Spleen (tissue), 13 donors: ENCODE measurements at places on chromosomes 12 and 14.

DNA sequence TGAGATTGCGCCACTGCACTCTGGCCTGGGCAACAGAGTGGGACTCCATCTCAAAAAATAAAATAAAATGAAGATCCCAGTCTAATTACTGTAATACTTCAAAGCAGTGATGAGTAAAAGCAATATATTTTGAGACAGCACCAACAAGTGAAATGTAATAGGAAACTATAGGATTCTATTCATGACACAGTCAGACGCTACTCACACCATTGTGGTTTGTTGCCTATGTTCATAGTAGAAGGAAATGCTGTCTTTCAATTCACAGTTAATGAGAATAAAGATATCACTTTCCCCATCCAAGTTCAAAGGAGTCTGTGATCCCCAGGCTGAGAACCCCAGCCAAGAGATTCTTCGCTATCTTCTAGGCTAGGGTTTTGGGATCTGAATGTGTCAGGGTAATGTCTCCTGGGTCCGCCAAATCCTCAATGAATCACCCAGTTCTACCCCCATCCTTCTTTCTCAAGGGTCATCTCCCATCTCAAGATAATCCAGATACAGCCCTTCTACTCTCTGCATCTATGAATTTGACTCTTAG, 16.6 kb upstream of the DTX1 start:
- peak overlapping the region; percentile 68 for H3K27ac ChIP-seq
- no peak overlapping the region for H3K4me3 ChIP-seq
- H3K36me3 ChIP-seq: no peaks in the 10 kb centered on the region
- H3K27me3 ChIP-seq: no peaks in the 10 kb centered on the region

GRCh38 chr14:96806836-96807235, 9.7 kb downstream of the VRK1 start:
- no peak for DNase-seq
- H3K27ac ChIP-seq: peak overlapping the region; percentile 54
- H3K27me3 ChIP-seq: no peaks in the 10 kb centered on the region
- no peaks in the 10 kb centered on the region for H3K36me3 ChIP-seq
- no peak overlapping the region for H3K4me3 ChIP-seq

DNA sequence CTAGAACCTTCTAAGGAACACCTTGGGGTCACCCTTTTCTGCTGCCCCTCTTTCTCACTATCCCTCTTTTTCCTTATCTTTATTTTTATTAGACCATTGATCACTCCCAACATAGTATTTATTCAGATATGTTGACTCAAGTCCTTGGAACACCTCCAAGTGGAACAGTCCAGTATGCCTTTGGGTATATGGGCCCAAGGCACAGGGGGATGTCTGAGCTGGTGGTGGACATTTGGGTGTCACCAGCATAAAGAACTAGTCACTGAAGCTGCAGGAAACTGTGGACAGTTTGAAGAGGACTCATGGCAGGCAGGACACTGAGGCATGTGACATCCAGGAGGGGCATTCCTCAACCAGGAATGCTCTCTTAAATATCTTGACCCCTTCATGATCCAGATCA, 105.6 kb downstream of the VEZT start:
- H3K36me3 ChIP-seq: no peaks in the 10 kb centered on the region
- no peak for DNase-seq
- no peak overlapping the region for H3K27ac ChIP-seq
- H3K4me1 ChIP-seq: no peaks in the 10 kb centered on the region
- H3K4me3 ChIP-seq: no peak overlapping the region

- H3K27me3 ChIP-seq: no peaks in the 10 kb centered on the region
- no peaks in the 10 kb centered on the region for H3K36me3 ChIP-seq
- no peak for DNase-seq
These were observed 180.6 kb downstream of the SLC15A4 start for GRCh38 chr12:128643155-128643554.

- no peaks in the 10 kb centered on the region for H3K36me3 ChIP-seq
- no peak overlapping the region for H3K4me3 ChIP-seq
- H3K4me1 ChIP-seq: no peaks in the 10 kb centered on the region
- H3K27me3 ChIP-seq: no peaks in the 10 kb centered on the region
- no peak for DNase-seq
These were observed 27.2 kb downstream of the EFCAB11 start for GRCh38 chr14:89927186-89927865.

DNA sequence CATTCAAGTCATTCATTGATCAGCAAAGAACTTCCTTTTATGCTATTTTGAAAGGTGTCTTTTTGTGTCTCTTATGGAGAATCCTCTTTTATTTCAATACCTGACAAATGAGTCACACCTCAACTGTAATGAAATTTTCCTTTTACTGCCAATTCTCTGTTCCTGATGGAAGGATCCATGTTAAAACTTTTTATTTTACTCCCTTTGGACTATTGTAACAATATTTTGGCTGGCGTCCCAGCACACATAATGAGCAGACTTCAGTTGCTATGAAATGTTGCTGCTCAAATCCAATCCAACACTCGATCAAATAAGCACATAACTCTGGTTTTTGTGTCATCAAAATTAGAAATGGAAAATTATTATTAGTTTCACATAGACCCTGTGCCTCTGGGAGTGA, 21.9 kb upstream of the SLC15A5 start:
- no peak overlapping the region for H3K27ac ChIP-seq
- no peaks in the 10 kb centered on the region for H3K4me1 ChIP-seq
- no peaks in the 10 kb centered on the region for H3K27me3 ChIP-seq
- no peaks in the 10 kb centered on the region for H3K36me3 ChIP-seq

GRCh38 chr14:90303473-90303872, 28.3 kb downstream of the NRDE2 start:
- H3K4me3 ChIP-seq: no peak overlapping the region
- peaks cover 25% of the 10 kb centered on the region for H3K4me1 ChIP-seq
- no peak for DNase-seq
- no peak overlapping the region for H3K27ac ChIP-seq

DNA sequence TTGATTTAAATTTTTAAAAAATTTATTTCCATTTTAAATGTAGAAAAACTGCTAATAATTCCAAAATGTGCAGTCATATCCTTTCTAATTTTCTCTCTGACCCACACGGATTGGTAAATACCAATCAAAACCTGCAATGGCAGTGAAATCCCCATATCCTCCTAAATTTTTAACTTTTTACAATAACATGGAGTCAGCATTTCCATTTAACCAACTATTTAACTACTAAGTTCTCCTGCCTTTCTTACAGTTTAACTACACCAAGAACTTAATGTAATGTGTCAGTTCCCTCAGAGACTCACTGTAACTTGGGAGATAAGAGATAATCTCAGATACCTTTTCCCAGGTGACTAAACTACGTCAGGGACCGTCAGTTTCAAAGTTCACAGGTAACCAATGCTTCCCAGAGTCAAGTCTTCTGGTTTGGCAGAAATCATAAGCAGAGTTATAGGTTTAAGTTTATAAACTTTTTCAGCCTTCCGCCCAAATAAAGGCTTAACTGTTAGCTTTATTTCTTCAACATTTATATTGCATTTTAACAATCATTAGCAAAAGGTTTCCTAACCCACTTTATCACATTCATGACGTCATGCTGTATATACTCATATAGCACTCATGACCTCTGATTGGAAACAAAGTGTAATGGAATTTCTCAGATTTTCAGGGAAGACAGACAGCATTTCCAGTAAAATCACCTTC, 7.6 kb downstream of the KRAS start:
- no peak overlapping the region for H3K27ac ChIP-seq
- no peaks in the 10 kb centered on the region for H3K27me3 ChIP-seq
- DNase-seq: no peak
- H3K36me3 ChIP-seq: peaks cover 4% of the 10 kb centered on the region
- no peak overlapping the region for H3K4me3 ChIP-seq

DNA sequence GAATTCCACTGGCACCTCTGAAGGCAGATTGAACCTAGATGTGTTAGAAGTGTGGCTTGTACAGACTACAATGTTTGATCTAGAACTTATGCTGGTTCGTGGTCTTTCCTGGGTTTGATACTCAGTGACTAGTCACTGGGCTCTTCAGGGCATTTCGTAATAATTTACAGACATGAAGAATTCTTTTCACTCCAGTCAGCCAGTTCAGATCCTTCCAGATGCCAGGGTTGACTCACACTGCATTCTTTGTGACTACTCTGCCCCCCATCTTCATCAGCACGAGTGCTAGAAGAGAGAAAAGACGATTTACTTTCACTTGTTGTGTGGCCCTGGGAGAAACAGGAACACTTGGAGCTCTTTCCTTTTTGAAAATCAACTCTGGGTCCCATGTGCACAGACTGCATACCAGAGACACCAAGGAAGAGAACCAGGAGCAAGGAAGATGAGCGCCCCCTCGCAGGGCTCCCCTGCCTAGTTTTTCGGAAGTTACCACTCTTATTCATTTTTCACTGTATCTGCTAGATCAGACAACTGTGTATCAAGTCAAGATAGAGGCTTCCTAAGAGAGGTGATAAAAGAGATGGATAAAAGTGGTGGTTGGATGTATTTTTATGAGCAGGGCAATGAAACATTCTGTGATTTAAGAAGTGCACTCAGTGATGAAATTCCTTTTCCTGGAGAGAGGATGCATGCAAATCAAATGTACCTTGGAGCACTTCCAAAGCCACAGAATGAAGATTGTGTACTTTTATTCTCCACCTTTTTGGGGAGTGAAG, 33.5 kb upstream of the EVL start:
- no peaks in the 10 kb centered on the region for H3K36me3 ChIP-seq
- no peak overlapping the region for H3K4me3 ChIP-seq
- H3K27ac ChIP-seq: no peak overlapping the region
- peaks cover 6% of the 10 kb centered on the region for H3K4me1 ChIP-seq
- no peak for DNase-seq

- H3K36me3 ChIP-seq: no peaks in the 10 kb centered on the region
- no peak for DNase-seq
- no peak overlapping the region for H3K4me3 ChIP-seq
- no peak overlapping the region for H3K27ac ChIP-seq
- H3K27me3 ChIP-seq: no peaks in the 10 kb centered on the region
These were observed 16.5 kb downstream of the CLEC1A start for GRCh38 chr12:10082117-10082874.

DNA sequence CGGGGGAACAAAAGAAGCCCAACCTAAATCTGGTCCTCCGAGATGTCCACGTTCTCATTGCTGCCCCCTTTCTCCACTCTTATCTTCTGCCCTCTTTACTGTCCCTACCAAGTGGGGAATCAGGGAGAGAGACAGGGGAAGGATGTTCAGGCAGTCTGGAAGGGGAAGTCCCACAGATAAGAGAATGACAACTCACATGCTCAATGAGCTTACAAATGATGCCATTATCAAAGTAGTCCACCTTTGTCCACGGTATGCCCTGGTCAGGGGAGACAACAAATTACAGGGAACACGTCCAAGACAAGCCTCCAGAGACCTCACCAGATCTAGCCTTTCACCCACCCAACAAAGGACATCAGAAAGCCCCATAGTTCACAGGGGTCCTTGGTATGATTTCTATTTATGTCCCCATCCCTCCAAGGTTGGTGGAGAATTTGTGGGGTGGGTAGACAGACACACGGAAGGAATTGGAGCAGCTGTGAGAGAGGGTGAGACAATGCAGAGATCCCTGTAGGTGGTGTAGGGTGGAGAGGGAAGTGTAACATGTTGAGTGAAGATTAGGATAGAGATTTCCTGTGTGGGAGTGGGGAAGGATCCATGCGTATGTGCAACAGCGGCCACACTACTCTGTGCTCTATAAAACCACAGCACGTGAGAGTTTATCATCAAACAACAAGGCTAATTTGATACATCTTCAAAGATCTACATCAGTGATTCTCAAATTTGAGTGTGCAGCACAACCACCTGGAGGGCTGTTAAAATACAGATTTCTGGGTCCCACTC, 10.7 kb downstream of the MYO1A start:
- no peaks in the 10 kb centered on the region for H3K27me3 ChIP-seq
- H3K4me1 ChIP-seq: no peaks in the 10 kb centered on the region
- no peak overlapping the region for H3K4me3 ChIP-seq
- H3K27ac ChIP-seq: no peak overlapping the region
